ENCODE measurements at places on chromosomes 12 and 14.

DNA sequence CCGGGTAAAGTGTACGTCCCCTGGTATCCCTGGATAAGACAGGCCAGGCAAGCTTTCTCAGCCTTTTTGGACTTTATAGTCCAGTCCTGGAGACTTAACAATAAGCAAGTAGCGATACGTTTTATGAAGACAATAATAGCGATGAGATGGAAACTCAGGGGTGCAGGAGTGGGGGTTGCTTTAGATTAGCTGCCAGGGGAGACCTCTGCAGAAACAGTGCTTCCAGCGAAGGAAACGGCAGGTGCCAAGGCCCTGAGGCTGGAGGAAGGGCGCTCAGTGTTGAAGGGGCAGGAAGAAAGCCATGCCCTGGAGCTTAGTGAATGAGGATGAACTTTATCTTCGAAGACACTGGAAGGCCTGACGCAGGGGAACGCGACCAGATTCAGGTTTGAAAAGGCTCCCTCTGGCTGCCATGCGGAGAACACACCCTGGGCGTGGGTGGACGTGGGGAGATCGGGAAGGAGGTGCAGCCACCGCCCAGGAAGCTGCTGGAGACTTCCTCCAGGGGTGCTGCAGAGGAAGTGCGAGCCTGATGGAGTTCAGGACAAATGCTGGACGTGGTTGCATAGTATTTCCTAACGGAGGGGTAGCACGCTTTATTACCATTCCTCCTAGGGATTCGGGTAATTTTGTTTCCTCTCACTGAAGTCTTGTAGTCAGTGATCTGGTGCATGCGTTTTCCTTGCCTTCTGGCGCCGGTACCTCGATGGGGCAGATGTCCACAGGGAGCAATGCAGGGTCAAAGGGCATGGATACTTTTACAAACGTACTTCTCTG lies 26.1 kb upstream of the UBC start:
- peak; percentile 60 for DNase-seq

GRCh38 chr12:88925454-88925853 lies 345.2 kb upstream of the KITLG start:
- no peak for DNase-seq

DNA sequence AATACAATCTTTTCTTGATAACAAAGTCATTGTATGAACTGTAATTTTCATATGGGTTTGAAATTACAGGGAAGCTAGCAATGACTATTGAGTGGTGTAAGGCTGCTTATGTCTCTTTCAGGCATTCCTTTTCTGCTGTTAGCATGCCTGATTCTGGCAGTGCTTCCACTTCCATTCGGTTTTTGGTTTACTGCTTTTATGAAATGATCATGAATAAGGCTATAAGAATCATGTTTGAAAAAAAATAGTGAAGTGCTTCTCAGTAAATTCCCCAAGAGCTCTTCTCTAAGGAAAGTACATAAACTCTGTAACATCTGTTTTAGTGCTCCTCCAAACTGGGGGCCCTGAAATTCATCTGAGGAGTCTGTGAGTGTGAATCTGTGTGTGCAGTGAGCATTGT lies 434.0 kb upstream of the RGS6 start:
- DNase-seq: no peak

DNA sequence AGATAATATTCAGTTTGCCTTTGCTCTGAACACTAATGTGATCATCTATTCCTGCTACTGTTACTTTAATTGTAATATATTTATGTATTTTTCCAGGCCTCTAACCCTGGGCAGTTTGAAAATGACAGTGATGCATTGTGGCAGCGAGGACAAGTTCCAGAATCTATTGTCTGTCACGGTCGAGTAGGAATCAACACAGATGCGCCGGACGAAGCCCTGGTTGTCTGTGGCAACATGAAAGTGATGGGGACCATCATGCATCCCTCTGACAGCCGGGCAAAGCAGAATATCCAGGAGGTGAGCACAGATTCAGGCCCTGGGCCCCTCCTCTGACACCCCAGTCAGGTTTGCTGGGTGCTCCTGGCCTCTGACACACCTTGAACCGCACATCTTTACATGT lies 78.5 kb downstream of the MYRFL start:
- no peak for DNase-seq

- no peak for DNase-seq
Measured at GRCh38 chr12:3189282-3189681, 112.1 kb downstream of the TSPAN9 start.

DNA sequence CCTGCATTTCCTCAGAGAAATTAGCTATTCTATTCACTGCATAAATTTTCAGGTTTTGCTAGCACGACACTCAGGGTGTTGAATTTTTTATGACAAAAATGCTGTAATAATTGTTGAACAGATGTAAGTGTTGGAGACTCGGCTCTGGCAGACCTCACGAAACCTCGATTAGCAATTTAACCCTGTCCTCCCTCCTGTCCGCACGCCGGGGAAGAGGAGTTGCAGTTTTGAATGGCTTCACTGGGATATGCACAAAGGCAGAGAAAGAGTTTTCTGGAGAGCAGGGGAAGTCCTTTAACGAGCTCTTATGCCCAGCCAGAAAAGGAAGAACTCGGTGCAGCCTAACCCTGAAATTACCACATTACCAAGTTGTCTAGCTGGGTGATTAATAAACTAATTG lies 661.1 kb downstream of the VRK1 start:
- peak; percentile 1 for DNase-seq

GRCh38 chr14:61603736-61604135 lies 91.6 kb upstream of the HIF1A start:
- DNase-seq: no peak

- no peak for DNase-seq
Measured at GRCh38 chr14:60589442-60589841, 59.8 kb downstream of the SIX1 start.

- no peak for DNase-seq
Measured at GRCh38 chr14:71942904-71943694, 10.9 kb downstream of the RGS6 start.

DNA sequence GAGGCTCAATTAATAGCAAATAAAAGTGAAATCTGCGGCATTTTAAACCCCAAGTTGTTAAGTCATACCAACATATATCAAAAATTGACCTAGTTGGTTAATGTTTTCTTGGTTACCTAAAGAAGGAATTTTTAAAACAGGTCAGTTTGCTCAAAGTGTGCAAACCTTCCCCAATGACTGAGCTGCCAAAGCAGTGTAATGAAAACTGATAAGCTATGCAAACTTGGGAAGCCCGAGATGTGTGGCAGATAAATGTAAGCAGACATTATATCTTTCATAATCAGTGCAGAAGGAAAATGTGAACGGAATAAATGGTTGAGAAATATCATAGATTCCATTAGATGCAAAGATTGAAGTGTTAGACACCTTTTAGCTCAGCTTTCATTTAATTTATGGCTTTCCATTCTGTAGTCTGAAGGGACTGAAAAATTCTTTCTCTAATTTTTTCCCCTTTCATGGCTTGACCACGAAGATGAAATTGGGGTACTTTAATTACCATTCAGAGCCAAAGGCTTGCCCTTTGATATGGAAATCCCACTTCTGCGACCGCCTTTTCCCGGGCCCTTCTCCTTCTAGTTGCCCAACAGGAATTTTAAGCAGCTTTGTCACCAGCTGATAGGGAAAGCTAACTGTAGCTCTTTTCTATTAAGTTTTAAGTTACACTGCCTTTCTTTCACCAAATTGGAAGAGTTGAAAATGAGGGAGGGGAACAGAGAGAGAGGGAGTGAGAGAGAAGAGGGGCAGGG lies 306.6 kb upstream of the SOX5 start:
- no peak for DNase-seq

GRCh38 chr14:83706231-83706954 lies 1823.6 kb upstream of the FLRT2 start:
- no peak for DNase-seq

- no peak for DNase-seq
Measured at GRCh38 chr12:80353254-80353653, 90.8 kb upstream of the PTPRQ start.

DNA sequence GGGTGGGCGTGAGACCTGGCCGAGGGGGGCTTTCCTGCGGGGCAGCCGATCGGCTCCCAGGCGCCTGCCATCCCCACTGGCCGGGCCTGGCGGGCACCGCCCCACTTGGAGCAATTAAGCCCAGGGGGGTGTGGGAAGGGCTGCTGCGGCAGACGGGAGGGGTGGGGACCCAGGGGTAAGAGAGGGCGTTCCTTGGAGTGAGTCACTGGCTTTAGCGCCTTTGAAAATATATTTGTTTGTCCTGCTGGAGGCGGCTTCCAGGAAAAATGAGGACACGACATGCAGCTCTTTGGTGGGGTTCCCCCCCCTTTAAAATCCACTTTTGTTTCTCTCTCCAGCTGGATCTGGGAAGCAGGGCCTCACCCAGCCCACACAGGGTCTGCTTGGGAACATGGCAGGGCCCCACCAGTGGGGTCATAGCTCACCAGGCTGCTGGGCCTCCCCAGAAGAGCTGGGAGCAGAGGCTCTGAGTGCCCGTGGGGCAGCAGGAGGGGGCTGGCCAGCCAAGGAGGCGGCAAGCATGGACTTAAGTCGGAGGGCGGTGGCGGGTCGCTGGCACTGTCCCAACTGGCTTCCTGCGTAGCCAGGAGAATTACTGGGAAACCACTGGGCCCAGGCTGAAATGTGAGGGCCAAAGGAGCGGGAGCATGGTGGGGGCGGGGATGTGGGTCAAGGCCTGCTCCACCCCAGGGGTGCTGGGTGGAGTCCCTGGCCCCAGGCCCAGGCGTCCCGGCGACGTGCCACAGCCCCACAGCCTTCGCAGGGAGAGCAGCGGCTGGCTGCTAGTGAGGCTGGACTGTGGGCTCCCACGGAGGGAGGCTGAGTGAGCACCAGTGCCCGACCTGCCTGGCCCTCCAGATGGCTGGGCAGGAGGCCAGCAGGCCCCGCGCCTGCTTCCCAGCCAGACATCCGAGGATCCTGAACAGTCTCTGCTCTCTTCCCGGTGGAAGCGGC lies 128.0 kb downstream of the RFLNA start:
- DNase-seq: peak; percentile 90

DNA sequence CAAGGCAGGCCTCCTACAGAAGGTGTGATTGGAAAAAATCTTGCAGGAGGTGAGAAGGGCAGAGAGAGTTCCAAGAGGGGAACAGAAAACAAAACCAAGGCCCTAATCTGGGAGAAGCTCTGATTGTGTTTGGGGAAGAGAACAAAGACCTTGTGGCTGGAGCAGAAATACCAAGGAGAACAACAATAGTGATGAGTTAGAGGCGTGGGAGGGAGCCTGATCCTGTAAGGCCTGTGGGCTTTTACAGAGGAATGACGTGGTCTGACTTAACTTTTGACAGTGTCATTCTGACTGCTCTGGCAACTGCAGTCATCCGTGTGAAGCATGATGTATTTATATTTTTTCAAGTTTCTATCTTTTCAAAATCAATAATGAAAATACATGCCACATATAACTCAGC lies 200.6 kb downstream of the ANO4 start:
- DNase-seq: no peak

Measured in right lung (tissue), 10 donors.